HFF-Myc (cell line): ENCODE measurements at places on chromosomes 5 and 9.

DNA sequence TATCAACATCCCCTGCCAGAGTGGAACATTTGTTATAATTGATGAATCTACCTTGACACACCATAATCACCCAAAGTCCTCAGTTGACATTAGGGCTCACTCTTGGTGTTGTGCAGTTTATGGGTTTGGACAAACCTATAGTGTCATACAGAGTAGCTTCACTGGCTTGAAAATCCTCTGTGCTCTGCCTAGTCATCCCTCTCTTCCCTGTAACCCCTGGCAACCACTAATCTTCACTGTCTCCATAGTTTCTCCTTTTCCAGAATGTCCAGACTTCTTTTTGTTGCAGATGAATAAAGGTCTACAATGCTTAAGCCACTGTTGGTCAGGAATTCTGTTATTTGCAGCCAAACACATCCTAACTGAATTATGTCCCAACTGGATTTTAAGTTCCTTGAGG, 22.5 kb upstream of the SUB1 start:
- no peak for DNase-seq

DNA sequence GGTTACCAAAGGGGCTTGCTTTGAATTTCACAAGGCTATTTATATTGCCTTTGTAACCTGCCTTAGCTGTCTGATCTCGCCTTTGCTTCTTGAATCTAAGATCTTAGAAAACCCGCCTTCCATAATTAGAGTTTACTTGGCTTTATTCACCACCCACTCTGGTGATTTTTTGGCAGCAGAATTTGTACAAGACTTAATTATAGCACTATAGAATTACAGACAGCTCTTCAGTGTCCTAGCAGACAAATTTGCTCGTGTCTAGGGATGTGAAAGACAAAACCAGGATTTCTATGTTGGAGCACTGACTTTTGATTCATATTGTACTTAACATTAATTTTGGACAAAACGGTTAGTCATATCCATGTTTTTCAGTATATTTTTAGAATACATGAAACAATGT, 306.6 kb downstream of the ADGRV1 start:
- DNase-seq = no peak

DNA sequence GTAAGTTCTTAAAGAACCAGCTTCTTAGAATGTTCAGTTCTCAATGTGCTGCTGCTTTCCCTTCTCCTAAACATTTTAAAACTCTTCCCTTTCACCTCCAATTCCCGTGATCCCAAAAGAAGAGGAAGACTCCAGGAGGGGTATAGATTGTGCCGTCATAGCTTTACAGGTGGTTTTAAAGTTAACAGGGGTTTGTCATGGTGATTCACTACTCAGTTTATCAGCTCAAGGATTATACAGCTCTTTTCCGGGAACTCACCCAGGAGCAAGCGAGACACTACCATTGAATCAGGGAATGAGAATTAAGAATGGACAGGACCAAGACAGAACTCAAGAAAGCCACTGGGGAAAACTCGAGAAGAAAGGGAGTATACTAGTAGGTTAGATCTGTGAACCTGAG, 178.8 kb downstream of the NR3C1 start:
- DNase-seq = no peak

- no peak for DNase-seq
Measured at GRCh38 chr9:20325008-20325407, 297.3 kb downstream of the MLLT3 start.

- DNase-seq = no peak
Measured at GRCh38 chr5:59249160-59249559, 644.4 kb downstream of the PDE4D start.

GRCh38 chr9:22010866-22011625, 1.9 kb upstream of the CDKN2B start:
- no peak for DNase-seq

DNA sequence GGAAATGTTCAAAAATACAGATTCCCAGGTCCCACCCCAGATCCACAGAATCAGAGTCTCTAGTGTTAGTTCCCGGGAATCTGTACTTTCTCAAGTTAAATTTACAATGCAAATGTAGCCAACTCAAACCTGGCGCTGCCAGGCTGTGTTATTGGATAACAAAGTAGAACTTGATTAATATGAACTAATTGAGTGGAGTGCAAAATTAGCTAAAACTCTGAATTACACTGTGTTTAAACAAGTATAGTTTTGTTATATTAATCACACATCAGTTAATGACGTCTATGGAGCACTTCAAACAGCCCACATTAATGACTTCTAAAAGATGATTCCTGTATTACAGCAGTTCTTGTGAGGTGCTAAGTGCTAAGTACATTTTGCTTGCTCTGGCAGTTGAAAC, 32.4 kb upstream of the CYFIP2 start:
- DNase-seq = no peak

- peak; percentile 17 for DNase-seq
Measured at GRCh38 chr9:12640016-12640587, 53.1 kb upstream of the TYRP1 start.

GRCh38 chr5:37570597-37570996, 191.5 kb downstream of the WDR70 start:
- DNase-seq = no peak

- DNase-seq = peak; percentile 7
Measured at GRCh38 chr9:18847576-18848275, 185.3 kb downstream of the SAXO1 start.

- DNase-seq = no peak
Measured at GRCh38 chr5:102766295-102767090, 11.4 kb downstream of the PAM start.

DNA sequence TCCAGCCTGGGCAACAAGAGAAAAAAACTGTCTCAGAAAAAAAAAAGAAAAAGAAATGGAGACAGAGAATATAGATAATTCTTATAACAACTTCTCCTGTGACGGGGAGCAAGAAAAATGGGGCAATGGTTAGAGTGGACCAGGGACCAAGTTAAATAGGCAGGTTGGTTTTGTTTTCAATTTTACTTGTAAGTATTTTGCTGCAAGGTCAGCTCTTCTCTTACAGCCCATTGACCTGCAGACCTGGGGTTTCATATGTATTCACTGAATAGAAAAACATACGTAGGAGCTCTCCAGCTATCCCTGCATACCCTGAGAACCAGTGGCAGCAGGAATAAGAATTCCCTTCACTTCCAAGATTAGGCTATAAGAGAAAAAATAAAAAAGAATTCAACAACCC, 29.2 kb upstream of the IL13 start:
- no peak for DNase-seq
